CD4-positive, alpha-beta T cell treated with Interleukin-17A for 1 hour (primary cell): ENCODE measurements at places on chromosomes 13 and 19.

- no peak for DNase-seq
These were observed 144.1 kb upstream of the TMTC4 start for GRCh38 chr13:100818711-100819110.

DNA sequence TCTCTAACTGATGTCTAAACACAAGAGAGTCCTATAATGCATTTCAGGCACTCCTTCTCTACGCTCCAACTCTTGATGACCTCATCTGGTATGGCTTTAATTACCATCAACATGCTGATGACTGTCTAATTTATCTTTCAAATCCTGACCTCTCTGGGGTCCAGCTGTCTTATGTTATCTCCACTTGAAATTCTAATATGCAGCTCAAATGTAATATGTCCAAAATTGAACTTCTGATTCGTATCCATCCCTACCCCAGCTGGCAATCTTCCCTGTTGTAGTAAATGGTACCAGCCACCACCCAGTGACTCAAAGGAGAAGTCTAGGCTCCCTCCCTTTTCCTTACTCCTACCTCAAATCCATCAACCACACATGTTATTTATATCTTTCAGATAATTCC lies 288.0 kb upstream of the SLC10A2 start:
- DNase-seq: no peak

DNA sequence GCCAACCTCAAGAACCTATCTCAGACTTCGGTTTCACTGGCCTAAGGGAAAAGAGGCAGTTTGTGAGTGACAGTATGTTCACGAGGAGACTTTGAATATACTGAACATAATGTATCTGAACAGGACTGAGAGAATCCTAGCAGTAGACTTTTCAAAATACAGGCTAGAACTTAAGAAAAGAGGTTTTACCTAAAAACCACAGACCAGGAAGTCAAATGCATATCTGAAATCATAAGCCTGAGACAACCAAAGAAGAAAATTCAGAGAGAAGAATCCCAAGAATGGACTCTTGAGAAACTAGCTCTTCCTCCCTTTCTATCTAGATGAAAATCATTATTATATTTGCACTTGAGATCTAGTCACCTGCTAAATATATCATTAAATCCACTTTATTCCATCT lies 17.6 kb downstream of the MYCBP2 start:
- DNase-seq: no peak

- peak; percentile 77 for DNase-seq
These were observed 34.2 kb downstream of the TDRD3 start for GRCh38 chr13:60431108-60431700.

DNA sequence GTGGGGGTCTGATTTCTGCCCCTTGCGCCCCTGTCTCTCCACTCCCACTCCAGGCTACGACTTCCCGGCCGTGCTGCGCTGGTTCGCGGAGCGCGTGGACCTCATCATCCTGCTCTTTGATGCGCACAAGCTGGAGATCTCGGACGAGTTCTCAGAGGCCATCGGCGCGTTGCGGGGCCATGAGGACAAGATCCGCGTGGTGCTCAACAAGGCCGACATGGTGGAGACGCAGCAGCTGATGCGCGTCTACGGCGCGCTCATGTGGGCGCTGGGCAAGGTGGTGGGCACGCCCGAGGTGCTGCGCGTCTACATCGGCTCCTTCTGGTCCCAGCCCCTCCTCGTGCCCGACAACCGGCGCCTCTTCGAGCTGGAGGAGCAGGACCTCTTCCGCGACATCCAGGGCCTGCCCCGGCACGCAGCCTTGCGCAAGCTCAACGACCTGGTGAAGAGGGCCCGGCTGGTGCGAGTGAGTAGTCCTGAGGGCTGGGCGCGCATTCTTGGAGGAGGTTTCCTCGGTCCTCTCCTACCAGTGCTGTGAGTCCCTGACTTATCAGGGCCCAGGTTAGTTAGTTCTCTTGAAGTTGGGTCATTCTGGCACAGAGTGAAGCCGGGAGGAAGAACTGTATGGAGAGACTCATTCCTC lies 12.7 kb downstream of the EHD2 start:
- DNase-seq: no peak

GRCh38 chr13:113086991-113087922 lies 18.3 kb upstream of the F7 start:
- no peak for DNase-seq

- DNase-seq: no peak
These were observed 5.4 kb downstream of the UPF3A start for GRCh38 chr13:114286808-114287207.

- no peak for DNase-seq
These were observed 15.6 kb downstream of the FGF21 start for GRCh38 chr19:48770734-48771472.

DNA sequence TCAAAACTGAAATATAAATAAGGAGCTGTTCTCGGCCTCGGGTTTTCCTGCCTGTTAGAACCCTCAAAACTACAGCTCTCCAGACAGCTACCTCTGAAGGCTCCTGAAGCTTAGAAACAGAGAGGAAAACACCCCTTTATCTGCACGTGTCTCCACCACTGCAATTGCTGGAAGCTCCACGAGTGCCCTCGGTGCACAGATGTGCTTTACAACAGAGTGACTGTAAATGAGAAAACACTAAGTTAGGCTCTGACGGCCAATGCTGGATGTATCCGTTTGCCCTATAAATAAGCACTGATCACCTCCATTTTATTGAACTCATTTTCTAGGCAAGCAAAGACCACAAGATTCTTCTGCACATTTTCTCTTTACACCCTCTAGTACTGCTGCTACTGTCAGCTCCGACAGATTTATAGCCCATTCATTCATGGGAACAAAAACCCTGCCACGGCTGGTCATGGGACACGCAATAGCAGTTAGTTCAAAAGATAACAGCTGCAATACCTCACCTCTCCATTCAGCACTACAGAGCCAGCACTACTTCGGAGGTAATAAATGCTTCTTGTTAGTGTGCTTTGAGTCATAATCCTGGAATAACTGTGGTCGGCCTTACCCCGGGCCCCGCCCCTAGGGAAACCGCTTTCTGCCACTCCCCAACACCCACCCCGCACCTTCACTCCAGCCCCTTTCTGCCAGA lies 241.1 kb upstream of the ZNF507 start:
- no peak for DNase-seq

DNA sequence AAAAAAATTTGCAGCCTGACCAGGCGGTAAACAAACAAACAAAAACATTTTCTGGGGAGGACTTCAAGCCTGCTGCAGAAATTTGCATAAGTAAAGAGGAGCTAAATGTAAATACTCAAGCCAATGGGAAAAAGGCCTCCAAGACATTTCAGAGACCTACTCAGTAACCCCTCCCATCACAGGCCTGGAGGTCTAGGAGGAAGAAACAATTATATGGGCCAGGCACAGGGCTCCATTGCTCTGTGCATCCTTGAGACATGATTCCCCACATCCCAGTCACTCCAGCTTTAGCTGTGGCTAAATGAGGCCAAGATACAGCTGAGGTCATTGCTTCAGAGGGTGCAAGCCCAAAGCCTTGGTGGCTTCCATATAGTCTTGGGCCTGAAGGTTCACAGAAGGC lies 793.4 kb downstream of the SLITRK1 start:
- no peak for DNase-seq
